ENCODE measurements at places on chromosomes 7 and 10. TPM values are rescaled to one million over a fixed set of nuclear protein-coding genes. Genes with fewer than 3 reads are reported as not detected.

Gene CACNA2D1
- 4.8 TPM for polyA plus RNA-seq

Gene ABCB4
- polyA plus RNA-seq: 0.18 TPM

Gene SPDYE16
- polyA plus RNA-seq: 0.10 TPM

Gene SDHAF3
- 14.6 TPM for polyA plus RNA-seq

Gene NRG3
- polyA plus RNA-seq: 0.11 TPM

Gene CHAT
- not detected for polyA plus RNA-seq

Gene ZNF365
- 4.5 TPM for polyA plus RNA-seq

Gene VWA2
- not detected for polyA plus RNA-seq

Gene PAX2
- not detected for polyA plus RNA-seq

Gene UCN3
- not detected for polyA plus RNA-seq

Gene CRYGN
- not detected for polyA plus RNA-seq

Gene EPDR1
- 7.4 TPM for polyA plus RNA-seq

Gene RPEL1
- polyA plus RNA-seq: 0.08 TPM

Gene TMEM176B
- 0.15 TPM for polyA plus RNA-seq

Gene AKR1C4
- polyA plus RNA-seq: not detected

Gene TNPO3
- 32.7 TPM for polyA plus RNA-seq

Gene KAZALD1
- 1.9 TPM for polyA plus RNA-seq

Gene DENND2A
- 3.5 TPM for polyA plus RNA-seq

Gene ITGB8
- 0.99 TPM for polyA plus RNA-seq

Gene AVL9
- polyA plus RNA-seq: 11.0 TPM

Gene SPDYE2B
- polyA plus RNA-seq: not detected

Gene TLL2
- polyA plus RNA-seq: 0.28 TPM

Gene DOCK1
- polyA plus RNA-seq: 15.5 TPM

Gene NKX1-2
- polyA plus RNA-seq: not detected

Gene GPC2
- 14.2 TPM for polyA plus RNA-seq

Gene AUTS2
- 7.8 TPM for polyA plus RNA-seq

Gene ADIRF
- not detected for polyA plus RNA-seq

Gene ZNF425
- polyA plus RNA-seq: 1.4 TPM

Gene MYO1G
- polyA plus RNA-seq: 0.10 TPM

Gene PBLD
- 0.94 TPM for polyA plus RNA-seq

Gene GARIN1A
- 1.2 TPM for polyA plus RNA-seq

Gene LCOR
- 2.6 TPM for polyA plus RNA-seq

Gene CPN1
- polyA plus RNA-seq: not detected

Gene GSTK1
- 354 TPM for polyA plus RNA-seq

Gene EPO
- polyA plus RNA-seq: not detected

Gene ZPBP
- polyA plus RNA-seq: not detected

Gene COL26A1
- 0.05 TPM for polyA plus RNA-seq

Gene MCM10
- polyA plus RNA-seq: 5.1 TPM

Data from SK-N-SH (cell line).